ENCODE measurements at places on chromosomes 2 and 18.

DNA sequence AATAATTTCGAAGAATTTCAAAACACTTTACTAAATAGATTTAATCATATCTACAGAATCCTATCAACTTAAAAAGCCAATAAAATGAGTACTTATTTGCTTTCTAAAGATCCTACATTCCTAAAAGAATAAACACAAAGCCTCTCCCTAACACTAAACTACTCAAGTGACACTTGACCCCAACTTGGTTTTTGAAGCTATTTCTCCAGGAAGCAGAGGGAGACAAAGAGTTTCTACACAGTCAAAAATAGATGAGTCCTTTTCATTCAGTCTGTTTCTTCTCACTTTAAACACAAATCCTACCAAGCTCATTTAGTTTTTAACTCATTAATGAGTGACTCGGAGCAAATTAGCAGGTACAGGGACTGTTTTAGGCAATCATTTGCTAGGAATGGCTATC, 2.1 kb downstream of the ATL2 start:
- DNase-seq, result no peak

GRCh38 chr18:73249030-73249429, 381.2 kb upstream of the NETO1 start:
- DNase-seq, result no peak

DNA sequence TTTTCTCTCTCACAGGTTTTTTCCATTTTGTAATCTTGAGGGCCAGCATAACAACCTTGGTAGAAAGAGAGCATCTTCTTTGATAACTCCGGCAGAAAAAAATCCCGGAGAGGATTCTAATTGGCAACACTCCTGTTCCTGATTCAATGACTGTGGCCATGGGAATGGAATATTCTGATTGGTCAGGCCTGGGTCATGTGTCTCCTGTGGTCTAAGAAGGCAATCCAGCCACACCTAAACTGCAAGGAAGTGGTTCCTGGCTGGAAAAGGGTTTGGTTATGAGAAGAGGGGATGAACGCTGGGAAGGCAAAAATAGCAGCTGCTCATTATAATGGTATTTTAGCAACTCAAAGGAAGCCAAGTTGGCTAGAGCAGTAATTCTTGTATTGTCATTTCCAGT, 24.8 kb upstream of the ZNF638 start:
- no peak for DNase-seq

DNA sequence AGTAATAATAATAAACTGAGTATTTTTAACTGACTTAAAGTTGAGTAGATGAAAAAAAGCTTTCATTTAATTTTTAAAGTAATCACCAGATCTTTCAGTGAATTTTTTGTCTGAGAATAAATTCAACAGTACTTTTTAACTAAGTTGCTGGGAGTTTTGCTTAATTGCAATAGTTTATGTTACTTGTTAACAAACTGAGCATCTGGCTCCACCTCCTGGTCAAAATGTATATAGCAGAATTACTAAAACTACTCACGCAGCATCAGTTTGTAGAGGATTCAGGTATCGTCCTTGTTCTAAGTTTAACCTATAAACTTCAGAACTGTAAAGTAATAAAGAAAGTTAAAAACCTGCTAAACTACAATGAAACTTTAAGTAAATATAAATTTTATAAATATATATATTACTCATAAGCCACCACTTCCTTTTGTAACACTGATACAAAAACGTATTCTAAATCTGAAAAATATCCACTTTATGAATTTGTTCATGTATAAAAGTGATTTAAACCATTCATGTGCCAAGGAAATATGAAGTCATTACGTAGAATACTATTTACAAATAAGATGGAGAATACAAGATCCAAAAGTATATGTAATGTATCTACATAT, 21.3 kb downstream of the NOL10 start:
- no peak for DNase-seq
